ENCODE measurements at places on chromosomes 3 and 15.

DNA sequence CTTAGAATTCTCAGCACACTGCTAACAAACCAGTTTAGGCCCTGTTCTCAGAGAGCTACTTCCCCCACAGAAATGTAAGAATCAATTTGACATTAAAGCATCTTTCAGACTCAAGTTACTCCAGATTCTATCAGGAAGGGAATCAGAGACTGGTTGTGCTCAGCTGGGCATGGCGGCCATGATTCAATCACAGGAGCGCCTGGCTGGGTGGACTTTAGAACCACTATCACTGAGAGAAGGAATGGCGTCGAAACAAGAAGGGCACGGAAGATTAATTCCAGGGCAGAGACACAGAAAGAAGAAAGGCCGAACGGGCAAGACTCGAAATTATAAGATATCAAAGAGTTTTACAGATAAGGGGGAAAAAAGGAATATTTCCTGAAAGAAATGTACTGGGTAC is 6.2 kb downstream of the TNIK start:
- DNase-seq = no peak

- DNase-seq = peak; percentile 28
These were observed 238.7 kb upstream of the P2RY1 start for GRCh38 chr3:152595975-152596821.

DNA sequence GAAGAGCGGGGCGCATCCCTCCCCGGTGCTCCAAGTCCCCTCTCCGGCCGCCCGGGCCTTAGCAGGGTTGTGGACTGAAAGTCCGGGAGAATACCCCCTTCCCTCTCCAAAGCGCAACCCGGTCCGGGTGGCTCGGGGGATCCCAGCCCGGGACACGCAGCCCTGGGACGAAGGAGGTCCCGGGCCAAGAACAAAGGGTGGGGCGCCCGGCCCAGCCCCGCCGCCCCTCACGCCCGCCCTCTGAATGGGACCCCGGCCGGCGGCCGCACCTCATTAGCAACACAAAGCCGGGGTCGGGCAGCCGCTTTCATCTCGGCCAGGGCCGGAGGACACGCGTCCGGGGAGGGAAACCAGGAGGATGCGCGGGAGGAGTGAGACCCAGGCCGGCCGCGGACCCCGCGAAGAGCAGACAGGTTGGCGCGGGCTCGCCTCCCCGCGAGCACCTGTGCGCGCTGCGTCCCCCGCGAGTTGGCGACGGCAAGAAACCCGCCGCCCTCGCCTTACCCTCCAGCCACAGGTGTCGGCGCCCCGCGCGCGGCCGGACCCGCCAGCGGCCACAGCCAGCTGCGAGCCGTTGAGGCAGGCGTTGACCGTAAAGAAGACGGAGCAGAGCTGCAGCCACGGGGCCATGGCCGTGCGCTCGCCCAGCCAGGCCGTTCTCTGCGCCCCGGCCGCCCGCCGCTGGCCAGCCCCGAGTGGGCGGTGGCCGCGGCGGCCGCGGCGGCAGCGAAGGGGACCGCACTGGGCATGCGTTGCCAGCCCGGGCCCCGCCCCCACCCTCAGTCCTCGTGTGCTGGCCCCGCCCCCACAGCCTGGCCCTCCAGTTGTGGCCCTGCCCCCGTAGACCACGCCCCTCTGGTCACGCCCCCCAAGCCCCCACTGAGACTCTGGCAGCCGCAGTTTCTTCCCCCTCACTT is at the start of gene IL17RD:
TSS of gene IL17RD (minus strand) at position 697 of the 917 bp plus-strand sequence. CDS start at position 630, 67 bp downstream.
- DNase-seq = peak; percentile 5

- DNase-seq = no peak
These were observed 4.6 kb downstream of the TLE3 start for GRCh38 chr15:70093070-70093469.

DNA sequence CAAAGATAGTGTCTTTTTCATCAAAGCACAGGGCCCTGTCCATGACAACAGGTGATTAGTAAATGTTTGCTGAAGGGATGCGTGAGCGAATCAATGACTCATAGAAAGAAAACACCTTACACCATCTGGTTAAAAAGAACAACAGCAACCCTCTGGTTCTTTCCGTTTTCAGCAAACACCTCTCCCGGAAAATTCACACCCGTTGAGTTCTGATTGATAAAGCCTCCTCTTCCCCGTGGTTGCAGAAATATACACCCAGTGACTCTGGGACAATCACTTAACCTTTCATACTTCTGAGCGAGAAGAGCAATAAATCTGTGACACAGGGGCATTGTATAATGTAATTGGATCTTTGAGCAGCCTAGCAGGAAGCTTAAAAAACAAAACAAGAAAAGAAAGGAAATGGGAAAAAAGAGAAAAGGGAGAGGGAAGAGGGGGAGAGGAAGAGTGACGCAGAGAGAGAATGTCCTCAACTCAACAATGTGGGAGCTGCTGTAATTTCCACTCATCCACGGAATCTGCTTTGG is 37.6 kb downstream of the ADAMTS9 start:
- DNase-seq = no peak

All from stimulated activated naive CD4-positive, alpha-beta T cell (primary cell).